Activated T-cell treated with anti-CD3 and anti-CD28 coated beads for 1 hour (primary cell): ENCODE measurements at places on chromosomes 5 and 9.

DNA sequence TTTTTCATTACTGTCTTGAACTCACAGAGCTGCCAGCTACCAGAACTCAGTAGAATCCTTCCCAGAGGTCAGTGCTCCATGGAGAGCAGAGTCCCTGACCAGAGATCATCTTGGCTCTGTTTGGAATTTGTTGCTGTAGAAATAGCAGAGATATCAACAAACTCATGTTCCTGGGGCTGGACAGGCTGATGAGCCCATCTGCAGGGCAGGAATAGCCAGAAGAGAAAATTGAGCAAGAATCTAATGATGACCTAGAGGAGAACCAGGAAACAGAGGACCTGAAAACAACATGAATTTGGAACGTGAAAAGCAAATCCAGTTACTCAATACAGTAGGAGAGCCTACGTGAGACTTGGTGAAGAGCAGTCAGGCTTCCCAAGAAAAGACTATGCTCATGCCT, 437.8 kb downstream of the PLK2 start:
- DNase-seq = no peak

GRCh38 chr5:119330367-119331183, 25.2 kb upstream of the TNFAIP8 start:
- no peak for DNase-seq

GRCh38 chr5:17805227-17805825, 171.1 kb downstream of the TAF11L14 start:
- DNase-seq = no peak

DNA sequence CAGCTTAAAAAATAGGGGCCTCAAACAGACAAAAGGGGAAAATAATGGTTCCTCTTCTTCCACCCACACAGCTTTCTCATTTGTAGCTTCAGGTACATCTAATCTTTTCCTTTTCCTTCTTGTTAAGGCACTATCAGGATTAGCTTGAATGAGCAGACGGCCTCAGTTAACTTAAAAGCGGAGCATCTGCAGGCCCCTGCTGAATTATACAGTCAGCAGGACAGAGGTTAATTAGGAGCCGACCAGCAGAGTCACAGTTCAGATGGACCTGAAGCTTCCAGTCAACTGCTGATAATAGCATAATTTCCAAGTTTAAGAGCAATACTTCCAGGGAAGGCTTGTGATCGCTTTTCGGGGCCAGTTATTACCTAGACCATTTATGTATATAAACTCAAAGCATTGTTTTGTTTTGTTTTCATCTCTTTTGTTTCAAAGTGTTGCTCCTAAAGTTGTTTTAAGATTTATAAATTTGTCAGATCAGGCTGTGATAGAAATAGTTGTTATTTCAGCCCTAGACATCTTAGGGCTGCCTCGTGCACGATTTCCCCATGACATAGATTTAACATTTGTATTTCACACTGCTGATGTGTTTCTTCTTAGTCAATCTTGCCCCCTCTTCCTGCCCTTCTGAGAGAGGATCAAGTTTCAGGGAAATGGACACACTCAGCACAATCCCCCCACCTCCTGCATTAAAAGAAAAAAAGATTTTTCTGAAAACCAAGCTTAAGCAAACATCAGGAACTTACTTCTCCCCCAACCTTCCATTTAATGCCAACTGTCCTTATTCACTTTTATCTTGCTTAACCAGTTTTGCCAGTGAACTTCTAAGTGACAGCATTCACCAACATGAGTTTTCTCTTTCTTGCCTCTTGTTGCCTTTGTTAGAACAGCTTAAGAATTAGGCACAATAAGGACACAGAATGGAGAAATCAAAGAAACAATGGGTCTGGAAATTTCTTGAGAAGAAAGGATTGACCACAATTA, 449.8 kb downstream of the ARHGEF28 start:
- no peak for DNase-seq

- DNase-seq = no peak
Measured at GRCh38 chr9:118961857-118962256, 407.4 kb downstream of the BRINP1 start.

DNA sequence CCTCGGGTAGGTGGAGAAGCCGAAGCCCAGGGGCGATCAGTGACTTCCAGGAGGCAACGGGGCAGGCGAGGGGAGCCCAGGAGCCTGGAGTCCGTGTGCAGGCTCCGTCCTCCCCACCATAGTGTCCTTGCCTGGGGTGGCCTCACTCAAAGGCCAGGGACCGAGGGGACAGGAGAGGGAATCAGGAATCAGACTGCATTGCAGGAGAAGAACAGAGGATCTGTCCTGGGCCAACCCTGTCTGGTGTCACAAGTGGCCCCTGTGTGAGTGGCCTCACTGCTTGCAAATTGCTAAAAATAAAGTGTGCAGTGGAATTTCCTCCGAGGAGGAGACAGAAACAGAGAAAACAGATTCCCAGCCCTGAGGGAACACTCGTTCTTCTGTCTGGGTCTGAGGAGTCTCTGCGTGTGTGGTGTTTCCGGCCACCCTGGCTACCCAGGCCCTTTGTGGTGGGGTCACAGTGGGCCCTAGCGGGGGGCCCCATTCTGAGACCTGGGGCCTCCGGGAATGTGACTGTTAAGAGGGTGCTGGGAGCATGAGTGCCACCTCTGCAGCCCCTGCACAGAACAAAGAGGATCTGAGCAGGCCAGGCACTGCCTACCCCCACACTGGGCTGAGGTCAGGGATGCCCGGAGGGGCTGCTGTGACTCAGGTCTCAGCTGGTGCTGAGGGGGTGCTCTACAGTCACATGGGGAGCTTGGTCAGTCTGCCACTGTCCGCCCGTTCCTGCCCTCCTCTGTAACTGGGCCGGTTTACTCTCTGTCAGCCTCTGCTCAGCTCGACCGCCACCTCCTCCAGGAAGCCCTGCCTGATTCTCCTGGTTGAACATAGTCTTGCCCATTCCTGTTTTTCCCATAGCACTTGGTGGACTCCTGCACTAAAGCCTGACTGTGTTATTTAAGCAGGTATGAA, 7.4 kb downstream of the TRAF1 start:
- DNase-seq = peak; percentile 28

GRCh38 chr5:41109186-41109585, 38.0 kb upstream of the MROH2B start:
- DNase-seq = no peak

GRCh38 chr5:56514245-56514644, 281.1 kb upstream of the ANKRD55 start:
- DNase-seq = no peak

DNA sequence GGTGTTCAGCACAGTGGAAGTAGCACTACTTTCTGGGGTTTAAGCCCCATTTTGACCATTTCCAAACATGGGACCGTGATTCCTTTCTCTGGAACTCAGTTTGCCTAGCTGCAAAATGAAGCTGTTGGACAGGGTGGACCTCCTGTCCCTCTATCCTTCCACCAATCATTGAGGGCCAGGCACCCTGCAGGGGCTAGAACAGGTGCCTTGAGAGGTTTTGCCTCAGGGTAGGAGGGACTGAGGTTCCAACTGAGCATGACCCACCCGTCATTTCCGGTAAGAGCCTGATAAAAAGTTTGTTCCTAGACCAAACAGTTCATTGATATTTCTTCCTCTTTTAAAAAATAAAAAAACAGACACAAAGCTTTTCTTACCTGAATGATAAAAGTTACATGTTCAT, 116.5 kb downstream of the MVB12B start:
- DNase-seq = no peak

DNA sequence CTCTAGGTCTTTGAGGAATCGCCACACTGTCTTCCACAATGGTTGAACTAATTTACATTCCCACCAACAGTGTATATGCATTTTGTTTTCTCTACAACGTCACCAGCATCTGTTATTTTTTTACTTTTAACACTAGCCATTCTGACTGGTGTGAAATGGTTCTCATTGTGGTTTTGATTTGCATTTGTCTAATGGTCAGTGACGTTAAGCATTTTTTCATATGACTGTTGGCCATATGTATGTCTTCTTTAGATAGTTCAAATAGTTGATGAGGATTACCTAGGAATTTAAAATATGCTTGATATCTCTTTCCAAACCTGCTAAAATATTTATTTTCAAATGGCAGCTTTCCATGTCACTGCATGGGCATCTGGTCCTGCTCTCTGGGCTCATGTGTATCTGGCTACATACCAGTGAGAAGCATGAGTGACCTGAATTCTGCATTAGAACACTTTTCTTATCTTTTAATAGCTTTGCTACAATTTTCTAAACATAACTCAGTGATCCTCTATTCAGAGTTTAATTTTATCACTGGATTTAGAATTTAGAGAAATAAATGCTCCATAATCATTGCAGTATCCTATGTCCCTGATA, 95.8 kb upstream of the ADAMTS16 start:
- DNase-seq = no peak

DNA sequence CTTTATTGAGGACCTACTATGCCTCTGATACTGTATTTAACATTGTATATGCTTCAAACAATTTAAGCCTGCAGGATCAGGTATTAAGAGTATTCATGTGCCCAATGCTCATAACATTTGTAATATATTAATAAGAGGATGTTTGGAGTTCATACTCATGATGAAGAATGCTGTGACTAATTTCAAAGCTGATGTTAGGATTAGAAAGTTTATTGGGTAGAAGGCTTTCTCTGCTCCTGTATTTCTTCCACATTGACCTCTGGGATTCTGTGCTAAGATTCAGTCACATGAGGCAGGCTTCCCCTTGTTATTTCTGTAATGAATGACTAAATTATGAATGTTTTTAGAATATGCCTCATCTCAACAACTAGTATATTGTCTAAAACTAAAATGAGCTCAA, 456.4 kb downstream of the NFIB start:
- no peak for DNase-seq

- no peak for DNase-seq
Measured at GRCh38 chr5:867300-867870, 16.6 kb upstream of the ZDHHC11 start.

DNA sequence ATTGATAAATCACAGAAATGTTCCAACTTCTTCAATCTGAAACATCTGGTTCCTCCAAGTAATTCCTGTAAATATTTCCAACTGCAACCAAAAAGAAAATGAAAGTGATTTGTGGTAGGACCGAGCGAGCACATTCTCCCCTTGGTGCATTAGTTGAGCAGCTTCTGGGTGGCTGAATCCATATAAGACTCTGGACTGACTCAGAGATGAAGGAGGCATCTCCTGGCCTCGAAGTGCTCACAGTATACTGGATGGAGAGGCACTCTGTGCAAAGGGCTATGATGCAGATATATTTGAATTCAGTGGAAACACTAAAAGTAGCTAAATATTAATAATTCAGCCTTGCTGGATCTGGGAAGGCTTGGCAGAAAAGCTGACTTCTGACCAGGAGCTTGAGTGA, 265.0 kb downstream of the MARCHF11 start:
- DNase-seq = no peak

- no peak for DNase-seq
Measured at GRCh38 chr9:127809002-127809539, 6.4 kb downstream of the FPGS start.

- no peak for DNase-seq
Measured at GRCh38 chr5:95102080-95102479, 182.8 kb downstream of the MCTP1 start.

DNA sequence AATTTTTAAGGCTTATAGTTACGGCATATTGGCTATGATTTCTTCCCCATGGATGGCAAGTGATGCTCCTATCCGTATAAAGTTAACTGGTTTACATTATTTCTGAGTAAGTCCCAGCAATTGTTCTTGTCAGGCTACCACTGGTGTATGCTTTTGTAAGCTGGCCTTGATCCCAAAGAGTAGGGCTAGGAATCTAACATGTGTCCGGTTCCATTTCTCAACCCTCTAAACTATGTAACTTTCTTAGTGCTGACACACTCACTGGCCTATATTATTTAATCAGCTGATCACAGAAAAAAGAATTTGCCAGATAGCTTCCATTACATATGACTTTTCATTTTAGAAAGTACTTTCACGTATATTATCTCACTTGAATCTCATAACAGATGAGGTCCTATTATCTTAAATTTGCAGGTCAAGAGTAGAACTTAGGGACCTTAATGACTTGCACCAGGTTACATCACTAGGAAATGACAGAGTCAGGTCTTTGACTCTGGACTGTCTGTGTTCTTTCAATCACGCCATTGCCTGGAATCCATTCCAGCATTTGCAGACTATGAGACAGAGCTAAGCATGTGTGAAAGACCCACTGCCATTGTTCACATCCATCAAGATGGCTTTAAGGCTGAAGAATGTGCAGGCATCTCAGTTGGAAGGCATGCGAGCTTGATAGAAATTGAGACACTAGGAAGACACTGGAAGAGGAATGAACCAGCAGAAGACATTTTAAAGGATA, 362.9 kb downstream of the ARRDC3 start:
- DNase-seq = no peak

DNA sequence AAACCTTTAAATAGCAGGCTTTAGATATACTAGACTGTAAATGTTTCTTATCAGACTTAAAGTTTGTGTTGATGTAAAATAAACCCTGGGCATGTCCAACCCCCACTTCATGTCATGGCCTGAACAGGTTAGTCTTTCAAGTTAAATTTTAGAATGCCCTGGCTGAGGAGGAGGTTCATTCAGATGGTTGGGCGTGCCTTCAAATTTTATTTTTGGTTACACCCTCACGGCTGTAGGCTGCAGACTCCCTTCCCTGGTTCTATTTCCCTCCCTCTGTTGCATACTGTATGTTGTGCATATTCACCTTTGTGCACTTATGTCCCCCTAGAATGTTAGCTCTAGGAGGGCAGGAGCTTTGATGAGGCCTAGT, 5.3 kb upstream of the BICD2 start:
- no peak for DNase-seq

DNA sequence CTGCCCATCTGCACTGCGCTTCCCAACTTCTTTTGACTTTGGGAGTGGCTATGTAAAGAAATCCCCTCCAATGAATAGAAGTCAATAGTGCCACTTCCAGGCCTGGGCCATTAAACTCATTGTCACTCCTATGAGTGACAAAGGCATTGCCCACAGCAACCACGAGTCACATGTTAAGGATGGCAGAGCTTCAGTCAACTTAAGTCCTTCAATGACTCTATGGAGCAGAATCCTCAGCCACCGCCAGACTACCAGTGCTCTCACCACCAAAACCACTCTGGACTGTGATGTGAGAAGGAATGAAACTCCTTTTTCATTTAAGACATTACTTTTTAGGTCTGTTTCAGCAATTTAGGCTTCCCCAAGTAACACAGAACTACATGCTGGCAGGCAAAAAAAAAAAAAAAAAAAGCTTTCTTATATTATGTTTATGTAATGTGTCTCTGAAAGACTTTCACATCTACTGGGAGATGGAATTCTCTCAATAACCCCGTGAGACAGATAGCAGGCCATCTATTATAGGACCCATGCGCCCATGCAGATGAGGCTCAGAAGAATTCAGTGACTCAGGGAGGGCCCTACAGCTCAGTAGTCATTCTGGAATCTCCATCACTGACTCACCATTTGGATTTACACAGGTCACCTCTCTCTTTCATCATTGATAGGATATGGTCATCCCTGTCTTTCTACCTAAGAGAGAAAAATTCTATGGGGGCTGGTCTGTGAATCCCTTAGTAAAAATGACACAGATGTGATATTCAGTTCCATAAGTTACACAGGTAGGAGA, 180.5 kb downstream of the CEMIP2 start:
- DNase-seq = no peak

DNA sequence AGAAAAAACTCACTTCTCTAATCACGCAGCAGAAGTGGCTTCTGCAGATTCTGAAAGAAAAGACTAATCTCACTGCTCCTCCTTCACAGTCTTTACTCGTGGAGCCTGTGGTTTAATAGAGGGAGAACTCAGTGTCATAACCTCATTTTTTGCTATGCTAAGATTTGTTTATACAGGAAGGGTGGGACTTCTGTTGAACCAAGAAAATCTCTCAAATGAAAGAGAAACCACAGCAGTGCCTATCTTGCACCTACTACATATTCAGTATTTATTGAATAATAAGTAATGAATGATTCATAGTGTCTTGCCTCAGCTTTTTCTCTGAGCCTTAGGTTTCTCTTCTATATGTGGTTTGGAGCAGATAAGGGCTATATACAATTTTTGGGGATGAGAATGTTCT, 136.1 kb upstream of the DMAC1 start:
- DNase-seq = no peak
